ENCODE measurements at places on chromosomes 7 and 10.

GRCh38 chr7:124030964-124031363 lies 1.9 kb downstream of the TMEM229A start:
- DNase-seq, result no peak

DNA sequence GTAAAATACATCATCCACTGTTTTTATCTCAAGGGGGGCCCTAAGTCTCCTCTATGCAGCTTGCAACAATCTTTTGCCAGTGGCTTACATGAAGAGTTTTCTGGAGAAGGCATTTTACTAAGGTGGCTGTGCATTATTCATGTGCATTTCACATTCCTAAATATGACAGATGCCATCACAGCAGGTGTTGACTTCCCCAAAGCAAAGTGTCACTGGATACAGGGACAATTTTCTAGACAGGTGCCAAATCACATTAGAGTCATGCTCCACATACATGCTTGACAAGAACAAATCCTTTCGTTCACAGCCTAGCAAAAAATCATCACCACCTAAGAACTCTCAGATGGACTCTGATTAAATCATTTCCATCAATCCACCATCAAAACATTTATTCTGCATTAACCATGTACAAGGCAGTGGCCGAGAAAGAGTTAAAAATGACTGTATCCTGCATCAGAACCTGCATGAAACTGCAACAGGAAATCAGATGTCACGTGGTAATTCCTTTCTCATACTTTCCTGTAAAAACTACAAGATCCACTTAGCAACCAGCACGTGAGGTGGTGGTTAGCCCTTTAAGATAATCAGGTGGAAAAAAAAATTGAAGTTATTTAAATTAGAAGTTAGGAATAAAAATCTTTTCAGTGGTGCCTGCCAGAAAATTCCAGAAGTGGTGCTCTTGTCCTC lies 88.2 kb upstream of the AFAP1L2 start:
- DNase-seq, result no peak

DNA sequence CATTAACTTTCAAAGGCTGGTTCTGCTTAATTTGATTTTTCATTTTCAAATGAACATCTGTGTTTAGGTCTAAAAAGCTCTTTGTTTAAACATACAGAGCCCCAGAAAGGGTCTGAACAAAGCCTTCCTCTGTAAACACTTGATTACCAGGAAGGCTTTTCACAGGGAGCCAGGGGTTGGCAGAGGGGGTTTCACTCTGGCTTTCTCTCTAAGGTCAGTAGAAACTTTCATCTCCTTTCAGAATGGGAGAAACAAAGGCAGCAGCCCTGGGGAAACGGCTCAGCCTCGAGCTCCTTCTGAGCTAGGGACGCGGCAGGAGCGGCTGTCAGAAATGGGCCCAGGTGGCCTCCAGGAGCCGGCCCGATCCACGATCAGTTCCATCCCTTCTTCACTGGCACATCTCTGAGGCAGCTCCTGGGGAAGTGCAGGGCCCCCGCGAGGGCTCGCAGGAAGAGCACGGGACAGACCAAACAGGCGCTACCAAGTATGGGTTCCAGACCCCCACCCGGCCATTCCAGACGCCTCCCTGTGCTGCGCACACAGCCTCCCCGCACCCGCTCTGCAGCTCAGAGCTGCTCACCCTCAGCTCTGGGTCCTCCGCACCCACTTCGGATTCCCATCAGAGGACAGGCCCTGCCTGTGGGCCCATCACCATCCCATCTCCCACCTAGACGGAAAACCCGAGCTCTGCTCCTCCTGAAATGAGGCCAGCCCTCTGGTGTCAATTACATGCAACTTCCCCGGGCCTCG lies 124.1 kb downstream of the MAD1L1 start:
- no peak for DNase-seq

DNA sequence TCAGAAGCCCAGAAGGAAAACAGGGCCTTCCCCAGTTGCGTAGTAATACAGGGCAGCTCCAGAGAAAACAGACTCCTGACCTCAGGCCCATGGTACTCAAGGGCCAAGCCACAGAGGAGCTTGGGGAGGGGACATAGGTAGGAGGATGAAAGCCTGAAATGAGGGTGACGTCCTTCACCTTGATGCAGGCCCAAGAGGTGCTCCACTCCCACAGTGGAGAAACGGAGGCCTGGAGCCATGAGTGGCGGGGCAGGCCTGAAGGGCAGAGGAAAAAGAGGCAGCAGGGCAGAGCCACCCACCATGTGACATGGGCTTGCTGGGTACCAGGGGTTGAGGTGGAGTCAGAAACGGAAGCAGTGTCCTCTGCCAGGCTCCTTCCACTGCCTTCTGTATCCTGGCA lies 83.0 kb downstream of the C10orf105 start:
- DNase-seq, result no peak

GRCh38 chr10:68434657-68435056 lies 27.6 kb upstream of the RUFY2 start:
- no peak for DNase-seq

GRCh38 chr7:123220396-123220795 lies 20.6 kb upstream of the SLC13A1 start:
- no peak for DNase-seq

GRCh38 chr10:80709866-80710265 lies 172.2 kb downstream of the SH2D4B start:
- DNase-seq, result no peak

All from left renal pelvis (tissue), 4 donors.